ENCODE measurements at places on chromosomes 2 and 18.

GRCh38 chr18:3528231-3528630, 78.3 kb downstream of the TGIF1 start:
- DNase-seq, result no peak

- no peak for DNase-seq
These were observed 60.5 kb downstream of the BAZ2B start for GRCh38 chr2:159555651-159556392.

DNA sequence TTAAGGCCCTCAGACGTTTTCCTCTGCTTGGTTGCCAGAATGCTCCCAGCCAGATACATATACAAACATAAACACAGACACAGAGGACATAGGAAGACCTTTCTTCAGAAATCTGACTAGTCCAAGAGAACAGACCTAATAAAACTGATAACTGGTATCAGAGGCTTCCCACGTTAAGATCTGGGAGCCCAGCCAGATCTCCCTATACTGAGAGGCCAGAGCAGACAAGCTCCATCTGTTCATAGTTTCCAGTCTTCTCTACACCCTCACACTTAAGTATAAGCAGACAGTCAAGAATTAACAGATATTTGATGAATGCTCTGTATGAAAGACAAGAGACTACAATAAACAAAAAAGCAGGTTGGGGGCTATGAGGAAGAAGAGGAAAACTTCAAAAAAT, 240.5 kb upstream of the CHAC2 start:
- DNase-seq, result no peak

- no peak for DNase-seq
These were observed 262.7 kb upstream of the THSD7B start for GRCh38 chr2:136502660-136503059.

- DNase-seq, result no peak
These were observed 731.6 kb downstream of the SOCS6 start for GRCh38 chr18:71020342-71021029.

DNA sequence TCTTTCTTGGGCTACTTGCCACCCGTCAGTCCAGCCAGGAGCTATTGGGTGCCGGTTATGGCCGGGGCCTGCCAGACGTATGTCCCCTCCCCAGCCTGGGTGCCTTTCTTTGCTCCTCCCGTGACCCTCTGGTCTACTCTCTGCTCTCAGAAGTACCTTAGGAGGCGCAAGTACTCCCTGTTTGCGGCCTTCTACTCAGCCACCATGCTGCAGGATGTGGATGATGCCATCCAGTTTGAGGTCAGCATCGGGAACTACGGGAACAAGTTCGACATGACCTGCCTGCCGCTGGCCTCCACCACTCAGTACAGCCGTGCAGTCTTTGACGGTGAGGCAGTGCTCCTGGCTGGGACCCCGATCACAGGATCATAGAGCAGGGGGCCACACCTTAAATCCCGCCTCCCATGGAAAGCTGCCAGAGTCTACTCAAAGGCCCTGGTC, 99.5 kb downstream of the DYSF start:
- DNase-seq, result no peak

GRCh38 chr2:24932715-24933114, 12.7 kb upstream of the ADCY3 start:
- no peak for DNase-seq

- DNase-seq, result no peak
These were observed 1327.1 kb upstream of the ZEB2 start for GRCh38 chr2:145846982-145847381.

- DNase-seq, result no peak
These were observed 97.2 kb upstream of the OTOS start for GRCh38 chr2:240237609-240238174.

- no peak for DNase-seq
These were observed 164.9 kb upstream of the HAAO start for GRCh38 chr2:42957109-42957860.

DNA sequence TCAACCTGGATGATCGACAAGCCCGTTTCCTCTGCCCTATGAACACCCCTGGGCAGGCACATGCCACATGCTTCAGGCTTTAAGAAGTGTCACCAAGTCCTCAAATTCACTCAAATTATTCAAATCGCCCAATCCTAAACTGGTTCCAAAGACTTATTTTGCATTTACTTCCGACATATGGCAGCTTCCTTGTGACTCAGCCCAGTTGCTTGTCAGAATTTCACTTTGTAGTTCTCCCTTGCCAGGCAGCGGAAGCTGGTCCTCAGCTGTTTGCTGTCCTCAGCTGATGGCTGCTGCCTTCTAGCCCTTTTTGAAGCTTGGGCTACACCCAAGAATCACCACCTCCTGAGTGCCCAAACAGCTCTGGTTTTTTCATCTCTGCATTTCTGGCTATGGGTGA, 105.4 kb upstream of the LMAN1 start:
- DNase-seq, result no peak

DNA sequence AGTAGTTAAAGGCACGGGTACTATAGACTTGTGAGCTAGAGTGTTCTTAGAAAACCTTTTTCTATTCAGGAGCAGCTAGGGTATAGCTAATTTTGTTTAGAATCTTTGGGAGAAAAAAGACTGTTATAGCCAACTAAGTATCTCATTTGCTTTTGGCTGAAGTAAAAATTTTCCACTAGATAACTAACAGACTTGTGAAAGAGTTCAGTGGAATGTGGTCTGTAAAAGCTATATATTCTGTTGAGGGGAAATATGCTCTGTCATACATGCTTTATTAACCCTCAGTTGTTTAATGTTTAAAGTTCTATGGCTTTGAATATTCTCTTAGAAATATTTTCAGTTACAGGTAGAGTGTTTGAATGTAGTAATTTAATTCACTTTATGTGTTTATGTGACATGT, 49.7 kb downstream of the RIF1 start:
- DNase-seq, result no peak

DNA sequence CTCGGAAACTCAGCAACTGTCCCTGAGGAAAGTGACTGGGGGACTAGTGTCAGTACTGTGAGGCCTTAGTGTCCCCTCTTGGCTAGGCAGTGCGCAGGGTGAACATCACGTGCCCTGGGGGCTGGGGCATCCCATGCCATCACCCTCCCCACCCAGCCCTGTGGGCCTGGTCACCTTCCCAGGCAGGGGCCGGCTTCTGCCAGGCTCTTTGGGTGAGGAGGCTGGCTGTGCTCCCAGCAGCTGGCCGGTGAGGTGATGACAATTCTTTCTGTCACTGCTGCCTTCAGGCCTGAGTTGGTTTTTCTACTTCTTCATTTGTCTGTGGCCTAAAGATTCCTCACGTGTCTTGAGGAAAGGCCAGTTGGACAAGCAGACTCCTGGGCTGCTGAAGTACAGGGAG, 180.8 kb downstream of the KLHL29 start:
- no peak for DNase-seq

DNA sequence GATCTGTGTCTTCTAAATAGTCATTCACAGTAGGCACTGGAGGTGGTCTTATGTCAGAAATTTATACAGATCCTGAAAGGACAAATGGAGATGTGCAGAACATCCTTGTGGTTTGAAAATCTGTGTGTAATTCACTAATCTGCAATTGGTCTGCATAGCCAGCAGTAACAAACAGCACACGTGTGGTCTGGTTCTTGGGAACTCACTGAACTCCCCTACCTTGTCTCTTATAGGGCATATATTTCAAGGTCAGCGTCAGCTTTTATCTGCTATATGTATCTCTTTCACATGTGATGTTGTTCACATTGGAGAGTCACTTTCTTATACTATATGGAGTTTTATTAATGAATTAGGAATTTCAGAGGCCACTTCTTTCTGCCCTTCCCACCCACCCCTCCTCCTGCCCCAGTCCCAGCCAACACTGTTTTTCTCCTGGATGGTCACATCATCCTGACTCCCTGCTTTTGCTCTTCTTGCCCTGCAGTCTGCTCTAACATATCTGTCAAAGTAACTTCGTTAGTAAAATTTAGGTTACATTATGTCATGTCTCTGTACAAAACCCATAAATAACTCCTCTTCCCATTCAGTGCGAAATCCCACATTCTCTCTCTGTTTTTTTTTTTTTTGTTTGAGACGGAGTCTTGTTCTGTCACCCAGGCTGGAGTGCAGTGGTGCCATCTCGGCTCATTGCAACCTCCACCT, 35.4 kb upstream of the CABYR start:
- no peak for DNase-seq

DNA sequence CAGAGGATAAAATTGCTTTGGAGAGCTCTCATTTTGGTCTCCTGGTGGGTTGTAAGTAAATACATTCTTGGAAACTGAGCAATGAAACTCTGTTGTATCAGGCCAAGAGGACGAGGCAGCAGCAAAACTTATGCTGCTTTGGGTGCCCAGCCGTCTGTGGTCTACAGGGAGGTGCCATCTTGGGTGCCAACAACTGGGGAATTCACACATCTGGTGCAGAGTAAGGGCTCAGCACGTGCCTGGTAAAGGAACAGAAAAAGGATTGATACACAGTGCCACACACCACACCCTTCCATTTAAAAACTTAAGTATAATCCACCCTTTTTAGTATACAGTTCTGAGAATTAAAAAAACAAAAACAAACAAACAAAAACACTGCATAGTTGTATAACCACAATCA, 221.9 kb downstream of the TSN start:
- DNase-seq, result no peak

GRCh38 chr2:172461591-172462372, 34.4 kb downstream of the ITGA6 start:
- no peak for DNase-seq

GRCh38 chr2:195338856-195339255, 318.2 kb upstream of the SLC39A10 start:
- DNase-seq, result no peak

- no peak for DNase-seq
These were observed 283.6 kb downstream of the DYSF start for GRCh38 chr2:71736986-71737385.

GRCh38 chr18:50633992-50634391, 74.1 kb downstream of the MAPK4 start:
- DNase-seq, result no peak

DNA sequence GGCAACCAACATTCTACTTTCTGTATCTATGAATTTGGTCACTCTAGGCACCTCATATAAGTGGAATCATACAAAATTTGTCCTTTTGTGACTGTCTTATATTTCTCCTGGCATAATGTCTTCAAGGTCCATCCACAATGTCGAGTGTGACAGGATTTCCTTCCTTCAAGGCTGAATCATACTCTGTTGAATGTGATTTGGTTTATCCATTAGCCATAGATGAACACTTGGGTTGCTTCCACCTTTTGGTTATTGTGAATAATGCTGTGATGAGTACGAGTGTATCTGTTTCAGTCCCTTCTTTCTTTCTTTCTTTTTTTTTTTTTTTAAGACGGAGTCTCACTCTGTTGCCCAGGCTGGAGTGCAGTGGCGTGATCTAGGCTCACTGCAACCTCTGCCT, 311.3 kb downstream of the TGIF1 start:
- no peak for DNase-seq

DNA sequence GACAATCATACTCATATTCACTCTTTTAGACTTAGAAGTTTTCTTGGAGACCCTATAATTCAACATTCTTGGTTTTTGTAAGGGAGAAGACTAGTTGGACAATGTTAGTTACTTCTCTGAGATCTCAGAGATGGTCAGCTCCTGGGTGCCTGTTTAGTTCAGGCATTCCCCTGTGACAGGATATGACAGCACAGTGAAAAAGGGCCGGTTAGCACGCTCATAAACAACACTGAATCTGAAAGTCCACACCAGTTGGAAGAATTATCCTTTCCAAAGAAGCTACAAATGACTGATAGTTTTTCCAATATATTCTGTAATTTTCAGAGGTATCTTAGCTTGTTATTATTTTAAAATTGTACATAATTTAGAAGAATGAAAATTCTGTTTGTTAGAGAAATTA, 75.7 kb downstream of the ADAM23 start:
- no peak for DNase-seq

GRCh38 chr18:79476031-79476917, 80.5 kb downstream of the NFATC1 start:
- no peak for DNase-seq

- DNase-seq, result no peak
These were observed 9.5 kb upstream of the NAT8 start for GRCh38 chr2:73651591-73652230.

GRCh38 chr2:99492721-99493120, 2.9 kb upstream of the REV1 start:
- DNase-seq, result no peak

Data from NCI-H187 (cell line).